ENCODE measurements at places on chromosomes 5 and 9.

- DNase-seq = no peak
Measured at GRCh38 chr5:132363431-132364112, 5.9 kb upstream of the SLC22A5 start.

DNA sequence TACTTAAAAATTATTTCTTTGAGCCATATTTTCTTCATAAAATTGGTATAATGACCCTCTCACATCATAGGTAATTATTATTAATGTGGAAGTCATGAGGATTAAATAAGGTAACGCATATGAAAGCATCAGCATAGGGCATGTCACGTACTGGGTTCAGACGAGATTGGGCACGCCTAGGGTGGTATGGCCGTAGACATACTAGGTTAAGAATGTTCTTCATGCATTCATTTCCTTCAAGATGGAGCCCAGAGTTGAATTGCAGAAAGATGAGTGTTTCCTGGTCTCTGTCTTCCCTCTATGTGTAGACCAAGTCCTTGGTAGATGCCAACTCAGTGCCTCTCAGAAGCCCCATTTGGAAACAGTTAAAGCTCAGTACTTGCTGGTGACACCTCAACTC, 174.1 kb upstream of the CLINT1 start:
- no peak for DNase-seq

GRCh38 chr5:11432116-11432515, 472.1 kb downstream of the CTNND2 start:
- no peak for DNase-seq

- DNase-seq = no peak
Measured at GRCh38 chr9:105148328-105149006, 96.0 kb upstream of the SLC44A1 start.

GRCh38 chr9:76701441-76702039, 62.7 kb upstream of the PCA3 start:
- DNase-seq = no peak

- no peak for DNase-seq
Measured at GRCh38 chr9:130711469-130711868, 17.9 kb downstream of the EXOSC2 start.

GRCh38 chr9:14220256-14220655, 93.7 kb downstream of the NFIB start:
- no peak for DNase-seq

DNA sequence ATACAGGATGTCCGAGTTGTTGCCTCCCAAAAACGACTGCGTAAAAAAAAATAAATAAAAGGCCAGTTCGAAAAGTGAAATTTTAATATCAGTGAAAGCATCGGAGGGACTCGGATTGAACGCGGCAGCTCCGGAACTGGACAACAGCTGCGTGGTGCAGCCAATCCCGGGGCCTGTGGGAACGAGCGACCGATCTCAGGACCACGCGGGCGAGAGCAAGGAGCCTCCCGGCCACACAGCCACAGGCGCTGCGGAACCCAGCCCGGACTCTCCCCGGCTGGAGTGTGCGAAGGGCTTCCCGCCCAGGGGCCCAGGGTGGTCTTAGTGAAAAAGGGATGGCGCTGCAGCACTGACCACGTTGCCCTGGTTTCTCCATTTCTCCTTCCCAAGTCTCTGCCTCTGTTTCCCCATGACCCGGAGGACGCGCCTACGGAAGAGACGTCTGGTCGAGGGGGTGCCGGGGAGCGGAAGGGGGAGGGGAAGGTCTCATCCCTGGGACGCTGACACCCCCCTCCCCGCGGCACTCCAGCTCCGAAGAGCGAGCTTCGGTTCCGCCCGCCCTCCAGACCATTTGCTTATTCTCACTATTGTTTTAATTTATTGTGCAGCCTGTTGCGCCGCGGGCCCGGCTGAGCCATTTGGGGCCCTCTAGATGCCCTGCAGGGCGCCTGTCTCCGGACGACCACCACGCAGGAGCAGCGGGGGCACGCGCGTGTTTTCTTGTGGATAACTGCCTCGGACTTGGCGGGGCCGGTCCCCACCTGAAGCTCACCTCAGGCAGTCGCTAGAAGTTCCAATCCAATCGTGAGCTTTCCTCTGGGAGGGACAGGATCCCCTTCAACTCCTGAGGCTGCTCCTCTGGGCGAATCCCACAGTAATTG, 303.0 kb downstream of the PARP8 start:
- DNase-seq = no peak

DNA sequence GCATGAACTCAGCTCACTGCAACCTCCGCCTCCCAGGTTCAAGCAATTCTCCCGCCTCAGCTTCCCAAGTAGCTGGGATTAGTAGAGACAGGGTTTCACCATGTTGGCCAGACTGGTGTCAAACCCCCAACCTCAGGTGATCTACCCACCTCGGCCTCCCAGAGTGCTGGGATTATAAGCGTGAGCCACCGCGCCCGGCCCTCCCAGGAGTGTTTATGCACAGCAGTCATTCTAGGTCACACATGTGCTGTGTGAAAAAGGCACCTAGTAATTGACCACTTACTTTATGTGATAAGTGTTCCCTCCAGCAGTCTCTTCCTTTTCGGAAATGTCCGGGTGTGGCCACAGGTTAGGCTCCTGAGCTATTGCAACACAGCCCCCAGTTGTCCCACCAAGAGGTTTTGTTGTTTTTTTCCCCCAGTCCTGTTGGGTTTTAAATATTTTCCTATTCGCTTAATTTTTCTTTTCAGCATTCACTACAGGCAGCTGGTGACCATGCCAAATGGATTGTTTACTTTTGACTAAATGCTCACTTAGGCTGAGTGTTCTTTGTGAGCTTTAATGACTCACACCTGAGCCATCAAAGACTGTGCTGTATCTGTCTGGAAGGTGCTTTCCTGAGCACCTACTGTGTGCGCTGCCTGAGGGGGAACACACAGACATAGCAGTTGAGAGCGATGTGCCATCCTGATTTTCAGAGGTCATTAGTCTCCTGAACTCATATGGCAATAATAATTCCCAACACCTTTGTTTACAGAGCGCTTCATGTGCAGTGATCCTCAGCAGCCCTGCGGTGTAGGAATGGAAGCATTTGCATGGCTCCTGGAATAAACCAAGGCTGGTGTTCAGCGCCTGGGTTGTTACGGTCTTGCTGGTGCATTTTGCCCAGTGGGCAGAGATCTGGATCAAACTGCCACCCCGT, 94.3 kb downstream of the MVB12B start:
- DNase-seq = peak; percentile 31

- no peak for DNase-seq
Measured at GRCh38 chr5:167634432-167634831, 657.0 kb upstream of the WWC1 start.

GRCh38 chr9:32701321-32702022, 66.0 kb upstream of the TAF1L start:
- no peak for DNase-seq

GRCh38 chr5:40277161-40277906, 402.4 kb upstream of the PTGER4 start:
- no peak for DNase-seq

DNA sequence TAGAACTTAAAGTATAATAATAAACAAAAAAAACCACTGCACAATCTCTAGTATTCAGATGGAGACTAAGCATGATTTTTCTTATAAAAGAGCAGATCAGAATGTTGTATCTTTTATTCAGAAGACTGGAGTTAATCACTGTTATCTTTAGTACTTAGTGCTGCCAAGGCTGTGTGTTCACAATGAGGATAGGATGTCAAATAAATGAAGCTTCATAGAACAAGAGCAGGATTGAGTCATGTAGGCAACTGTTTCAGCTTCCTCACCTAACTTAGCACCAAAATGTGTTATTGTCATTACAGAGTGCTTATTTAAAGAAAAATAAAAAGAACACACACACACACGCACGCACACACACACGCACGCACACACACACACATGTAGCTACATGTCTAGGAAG, 58.1 kb upstream of the CDKN2B start:
- DNase-seq = no peak

- no peak for DNase-seq
Measured at GRCh38 chr5:40160435-40160834, 519.3 kb upstream of the PTGER4 start.

DNA sequence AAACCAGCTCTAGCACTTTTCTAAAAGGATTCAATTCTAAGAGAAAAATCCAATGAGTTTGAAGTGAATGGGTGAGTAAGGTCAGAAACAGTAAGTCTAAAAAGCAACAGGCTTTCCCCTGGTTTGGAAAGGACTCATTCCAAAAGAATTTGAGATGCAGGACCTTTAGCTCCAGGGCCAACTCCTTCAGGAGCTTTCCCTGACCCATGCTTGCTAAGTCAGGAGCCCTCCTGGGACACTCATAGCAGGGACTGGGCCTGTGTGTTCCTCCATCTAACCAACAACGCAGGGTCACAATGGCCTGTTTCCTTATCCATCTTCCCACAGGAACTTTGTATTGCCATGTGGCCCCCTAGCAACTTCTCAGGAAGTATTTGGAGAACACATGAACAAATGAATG, 198.8 kb downstream of the FRMD3 start:
- DNase-seq = no peak

DNA sequence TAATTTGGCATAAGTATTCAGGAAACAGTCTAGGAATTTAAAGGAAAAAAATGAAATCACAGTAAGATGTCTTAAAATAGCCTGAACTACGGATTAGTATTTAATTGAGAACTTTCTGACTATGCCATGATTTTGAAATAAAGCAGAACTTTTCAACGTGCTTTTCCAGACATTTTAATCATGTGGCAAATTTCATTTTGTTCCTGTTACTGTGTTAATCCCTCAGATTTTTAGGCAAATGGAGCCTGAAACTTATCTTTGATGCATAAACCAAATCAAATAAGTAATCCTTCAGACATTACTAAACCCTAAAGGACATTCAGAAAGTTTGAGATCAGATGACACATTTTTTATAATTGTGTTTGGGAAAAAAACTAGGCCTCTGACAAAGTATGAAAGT, 75.7 kb downstream of the FBN2 start:
- no peak for DNase-seq

- DNase-seq = no peak
Measured at GRCh38 chr5:18752317-18752716, 1118.1 kb downstream of the TAF11L14 start.

GRCh38 chr5:40551496-40552491, 127.9 kb upstream of the PTGER4 start:
- no peak for DNase-seq

DNA sequence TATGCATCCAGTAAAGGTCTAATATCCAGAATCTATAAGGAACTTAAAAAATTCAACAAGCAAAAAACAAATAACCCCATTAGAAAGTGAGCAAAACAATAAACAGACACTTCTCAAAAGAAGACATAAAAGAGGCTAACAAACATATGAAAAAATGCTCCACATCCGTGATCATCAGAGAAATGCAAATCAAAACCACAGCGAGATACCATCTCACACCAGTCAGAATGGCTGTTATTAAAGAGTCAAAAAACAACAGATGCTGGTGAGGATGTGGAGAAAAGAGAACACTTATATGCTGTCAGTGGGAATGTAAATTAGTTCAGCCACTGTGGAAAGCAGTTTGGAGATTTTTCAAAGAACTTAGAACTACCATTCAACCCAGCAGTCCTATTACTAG, 86.1 kb downstream of the WWC1 start:
- no peak for DNase-seq

DNA sequence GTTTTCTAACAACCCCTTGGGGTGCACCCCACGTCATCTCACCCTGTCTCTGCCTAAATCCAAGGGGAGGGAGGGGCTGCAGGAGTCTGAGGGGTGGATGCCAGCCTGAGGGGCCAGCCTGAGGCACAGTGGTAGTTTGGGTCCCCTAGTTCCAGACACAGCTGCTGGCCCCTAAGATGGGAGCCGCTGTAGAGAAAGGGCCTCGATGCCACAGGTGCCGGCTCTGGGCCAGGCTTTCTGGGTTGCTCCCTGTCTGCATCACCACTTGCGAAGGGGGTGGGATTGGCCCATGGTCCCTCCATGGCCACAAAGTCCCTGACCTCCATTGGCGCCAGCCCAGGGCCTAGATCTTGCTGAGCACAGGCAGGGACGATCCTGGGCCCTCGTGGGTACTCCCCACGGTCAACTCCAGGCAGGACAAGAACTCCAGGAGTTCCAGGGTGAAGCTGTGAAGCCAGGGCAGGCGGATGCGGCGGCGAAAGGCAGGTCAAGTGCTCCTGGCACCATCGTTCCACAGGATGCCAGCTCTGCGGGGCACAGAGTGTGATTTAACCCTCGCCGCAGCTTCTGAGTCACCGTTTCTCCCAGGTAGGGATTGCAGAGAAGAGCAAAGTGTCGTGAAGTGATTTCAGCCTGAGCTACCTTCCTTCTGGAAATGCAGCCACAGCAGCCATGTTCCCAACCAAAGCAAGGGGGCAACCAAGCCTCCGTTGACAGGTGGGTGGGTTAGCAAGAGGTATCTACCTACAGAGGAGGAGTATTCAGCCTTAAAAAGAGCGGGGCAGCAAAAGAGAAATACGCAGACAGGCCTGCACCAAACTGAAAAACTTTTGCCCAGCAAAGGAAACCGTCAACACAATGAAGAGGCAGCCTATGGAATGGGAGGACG, 41.6 kb upstream of the EXOC3 start:
- DNase-seq = peak; percentile 68

- DNase-seq = no peak
Measured at GRCh38 chr9:37920471-37921167, 16.7 kb upstream of the SLC25A51 start.

DNA sequence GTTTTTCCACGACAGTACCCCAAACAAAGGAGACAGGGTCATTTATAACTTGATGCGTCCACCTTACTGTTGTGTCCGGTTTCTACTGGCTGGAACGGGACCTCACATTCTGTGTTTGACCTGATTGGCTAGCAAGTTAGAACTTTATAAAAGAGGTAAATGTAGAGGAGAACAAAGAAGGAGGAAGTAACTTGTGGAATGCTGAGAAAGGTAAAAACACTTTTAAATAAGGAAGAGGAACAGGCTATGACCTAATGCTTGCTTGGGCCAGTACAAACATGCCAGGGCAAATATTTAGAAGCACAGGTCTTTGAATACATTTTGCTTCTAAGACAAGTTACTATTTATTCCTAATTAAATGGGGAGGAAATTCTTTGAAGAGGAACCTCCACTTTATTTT, 251.6 kb downstream of the KIAA0825 start:
- DNase-seq = no peak

DNA sequence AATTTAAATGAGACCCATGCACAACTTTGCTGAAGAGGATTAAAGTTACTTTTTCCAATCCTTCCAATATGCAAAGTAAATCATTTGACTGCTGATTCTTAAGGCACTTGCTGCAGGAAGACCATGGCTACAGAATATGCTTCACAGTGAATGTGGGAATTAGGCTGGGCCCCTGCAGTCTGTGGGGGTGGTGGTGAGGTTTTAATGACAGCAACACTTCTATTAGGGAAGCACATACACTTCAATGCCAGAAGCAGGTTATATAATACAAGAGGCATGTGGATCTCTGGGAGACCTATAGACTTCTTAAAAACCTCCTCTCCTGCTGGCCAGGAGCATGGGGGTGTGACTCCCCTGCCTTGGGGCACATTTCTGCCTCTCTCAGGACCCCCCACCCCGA, 124.5 kb upstream of the KLF9 start:
- no peak for DNase-seq

GRCh38 chr9:9004810-9005209, 1205.2 kb upstream of the DMAC1 start:
- DNase-seq = no peak

DNA sequence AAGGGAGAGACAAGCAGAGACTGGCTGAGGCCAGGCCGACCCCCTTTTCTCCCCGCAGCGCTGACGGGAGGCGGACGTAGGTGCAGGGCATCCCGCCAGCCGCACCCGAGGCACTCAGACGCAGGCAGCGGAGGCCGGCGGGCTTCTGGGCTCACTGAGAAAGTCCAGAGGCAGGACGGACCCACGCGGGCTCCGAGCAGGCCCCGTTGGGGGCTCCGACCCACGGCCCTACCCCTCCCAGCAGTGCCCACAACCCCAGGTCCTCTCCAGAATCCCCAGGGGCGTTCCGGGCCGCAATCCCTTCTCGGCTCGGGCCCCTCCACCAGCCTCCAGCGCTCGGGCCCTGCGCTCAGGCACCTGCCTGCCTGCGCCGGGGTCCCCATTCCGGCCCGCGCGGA, 543 bp downstream of the MTMR12 start:
- DNase-seq = peak; percentile 83

All from coronary artery (tissue), 2 donors.